ENCODE measurements at places on chromosomes 3 and 15. TPM values are rescaled to one million over a fixed set of nuclear protein-coding genes. Genes with fewer than 3 reads are reported as not detected.

- DNase-seq, result no peak
- peaks cover 52% of the 10 kb centered on the region for H3K36me3 ChIP-seq
- H3K27ac ChIP-seq, result no peak overlapping the region
- H3K27me3 ChIP-seq, result no peaks in the 10 kb centered on the region
- H3K4me1 ChIP-seq, result peaks cover 34% of the 10 kb centered on the region
These were observed 2.1 kb downstream of the GHRL start for GRCh38 chr3:10290481-10291176.

- H3K27ac ChIP-seq, result no peak overlapping the region
- DNase-seq, result no peak
- H3K4me1 ChIP-seq, result no peaks in the 10 kb centered on the region
- no peaks in the 10 kb centered on the region for H3K27me3 ChIP-seq
These were observed 252.1 kb upstream of the GRM7 start for GRCh38 chr3:6608843-6609242.

DNA sequence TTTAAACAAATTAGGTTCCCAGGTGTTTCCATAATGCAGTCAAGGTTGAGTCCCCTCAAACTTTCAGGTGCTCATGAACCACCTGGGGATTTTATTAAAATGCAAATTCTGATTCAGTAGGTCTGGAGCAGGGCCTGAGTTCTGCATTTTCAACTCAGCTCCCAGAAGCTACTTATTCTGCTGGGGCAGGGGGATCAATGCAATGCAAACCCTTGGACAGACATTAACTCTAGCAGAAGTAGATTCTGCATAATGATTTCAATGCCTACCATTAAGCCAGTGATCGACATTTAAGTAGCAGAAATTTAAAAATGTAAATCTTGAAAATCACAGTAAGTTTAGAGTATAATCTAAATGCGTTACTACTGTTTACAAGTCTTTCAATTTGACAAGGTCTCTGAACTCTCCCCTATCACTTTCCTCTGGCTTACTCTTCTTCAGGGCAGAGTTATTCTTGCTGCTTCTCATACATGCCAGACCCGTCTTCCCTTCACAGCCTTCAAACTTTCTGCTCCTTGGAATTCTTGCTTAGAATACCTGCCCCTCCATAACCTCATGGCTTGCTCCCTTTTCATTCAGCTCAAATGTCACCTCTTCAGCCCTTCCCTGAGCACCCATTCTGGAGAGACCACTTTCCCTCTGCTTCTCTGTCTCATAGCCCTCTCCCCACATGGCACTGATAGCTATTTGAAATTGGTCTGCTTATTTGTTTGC is 19.3 kb upstream of the DPPA4 start:
- H3K4me3 ChIP-seq, result no peak overlapping the region
- DNase-seq, result no peak
- H3K4me1 ChIP-seq, result no peaks in the 10 kb centered on the region
- no peaks in the 10 kb centered on the region for H3K27me3 ChIP-seq
- H3K36me3 ChIP-seq, result no peaks in the 10 kb centered on the region

DNA sequence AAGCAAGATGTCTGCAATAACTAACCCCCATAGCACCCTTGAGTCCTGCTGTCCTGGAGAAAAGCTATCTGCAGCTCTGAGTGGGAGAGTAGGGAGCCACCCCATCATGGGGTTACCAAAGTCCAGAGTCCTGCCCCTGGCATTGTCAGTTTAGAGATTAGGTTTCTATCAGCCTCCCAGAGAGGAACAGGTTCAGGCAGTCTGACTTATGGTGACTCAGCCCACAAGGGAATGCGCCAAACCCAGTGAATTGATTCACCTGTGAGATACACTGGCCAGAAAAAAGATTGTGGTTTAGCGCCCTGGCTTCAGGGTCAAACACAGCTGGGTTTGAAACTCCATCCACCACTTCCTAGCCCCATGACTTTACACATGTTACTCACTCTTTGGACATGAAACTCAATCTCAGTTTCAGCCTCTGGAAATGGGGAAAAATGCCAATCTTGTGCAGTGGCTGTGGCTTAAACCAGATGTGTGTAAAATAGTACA is 263.6 kb upstream of the HES1 start:
- no peak for DNase-seq
- H3K27ac ChIP-seq, result no peak overlapping the region
- no peak overlapping the region for H3K4me3 ChIP-seq
- peaks cover 39% of the 10 kb centered on the region for H3K27me3 ChIP-seq
- no peaks in the 10 kb centered on the region for H3K36me3 ChIP-seq

DNA sequence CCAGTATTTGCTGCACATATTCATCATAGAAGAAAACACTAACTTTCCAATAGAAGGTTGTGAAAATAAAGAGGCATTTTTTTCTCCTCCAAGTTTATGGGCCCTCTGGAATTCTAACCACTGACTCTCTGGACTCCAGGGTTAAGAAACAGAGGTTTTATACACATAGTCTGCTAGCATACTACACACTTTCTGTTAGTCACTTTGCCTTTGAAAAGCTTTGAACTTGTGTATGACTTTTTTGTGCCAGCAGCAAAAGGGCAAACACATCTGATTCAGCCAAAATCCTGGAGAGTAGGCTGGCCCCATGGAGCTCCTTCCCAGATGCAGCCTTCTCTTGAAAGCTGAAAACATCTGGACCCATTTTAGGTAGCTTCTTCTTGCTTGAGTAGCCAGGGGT is 6.2 kb downstream of the ZIC4 start:
- no peak overlapping the region for H3K27ac ChIP-seq
- no peaks in the 10 kb centered on the region for H3K36me3 ChIP-seq
- H3K4me3 ChIP-seq, result no peak overlapping the region
- no peak for DNase-seq

DNA sequence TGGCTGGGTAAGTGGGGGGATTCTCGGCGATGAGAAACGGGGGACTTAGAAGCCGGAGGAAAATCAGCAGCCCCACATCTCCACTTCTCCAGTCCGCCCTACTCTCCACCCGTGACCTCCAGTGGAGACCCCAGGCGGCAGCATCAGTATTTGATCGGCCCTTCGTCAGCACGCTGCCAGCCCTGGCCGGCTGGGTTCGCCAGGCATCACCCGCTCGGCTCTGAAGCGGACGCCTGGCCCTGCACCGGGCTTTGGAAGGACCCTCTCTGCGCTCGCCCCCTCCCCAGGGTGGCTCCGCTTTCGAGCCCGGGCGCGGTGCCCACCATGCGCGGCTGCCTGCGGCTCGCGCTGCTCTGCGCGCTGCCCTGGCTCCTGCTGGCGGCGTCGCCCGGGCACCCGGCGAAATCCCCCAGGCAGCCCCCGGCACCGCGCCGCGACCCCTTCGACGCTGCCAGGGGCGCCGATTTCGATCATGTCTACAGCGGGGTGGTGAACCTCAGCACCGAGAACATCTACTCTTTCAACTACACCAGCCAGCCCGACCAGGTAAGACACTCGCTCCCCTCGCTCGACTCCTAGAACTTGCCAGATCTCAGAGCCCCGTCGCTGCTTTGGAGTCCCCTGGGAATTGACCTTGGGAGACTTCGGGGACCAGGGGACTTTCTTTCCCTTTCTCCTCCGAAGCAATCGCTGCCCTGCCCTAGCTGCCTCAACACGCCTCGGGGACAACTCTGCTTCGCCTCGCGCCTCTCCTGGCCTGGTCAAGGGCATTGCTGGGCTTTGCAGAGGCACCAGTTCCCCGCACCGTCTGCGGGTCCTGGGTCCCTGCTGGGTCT is 561 bp downstream of the SIDT1 start:
- H3K4me1 ChIP-seq, result peaks cover 55% of the 10 kb centered on the region
- DNase-seq, result peak; percentile 34
- peak overlapping the region; percentile 100 for H3K4me3 ChIP-seq
- H3K36me3 ChIP-seq, result peaks cover 9% of the 10 kb centered on the region

DNA sequence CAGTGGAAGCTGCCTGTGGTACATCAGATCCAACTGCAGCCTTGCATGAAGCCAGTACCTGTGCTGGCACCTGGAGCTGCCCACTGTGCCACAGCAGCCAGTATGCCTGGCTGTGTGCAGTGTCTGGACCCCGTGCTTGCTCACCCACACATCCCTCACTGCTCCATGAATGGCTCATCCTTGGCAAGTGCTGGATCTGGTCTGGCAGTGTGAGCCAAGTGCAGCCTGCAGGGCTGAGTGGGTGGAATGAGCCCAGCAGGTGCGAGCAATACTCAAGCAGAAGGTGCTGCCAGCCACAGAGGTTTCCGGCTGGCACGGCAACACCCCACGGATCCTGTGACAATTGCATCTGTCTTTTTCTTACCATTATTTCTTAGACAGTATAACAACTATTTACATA is 488.2 kb upstream of the ROBO2 start:
- DNase-seq, result no peak
- H3K36me3 ChIP-seq, result no peaks in the 10 kb centered on the region
- no peak overlapping the region for H3K4me3 ChIP-seq
- H3K4me1 ChIP-seq, result no peaks in the 10 kb centered on the region
- no peaks in the 10 kb centered on the region for H3K27me3 ChIP-seq

DNA sequence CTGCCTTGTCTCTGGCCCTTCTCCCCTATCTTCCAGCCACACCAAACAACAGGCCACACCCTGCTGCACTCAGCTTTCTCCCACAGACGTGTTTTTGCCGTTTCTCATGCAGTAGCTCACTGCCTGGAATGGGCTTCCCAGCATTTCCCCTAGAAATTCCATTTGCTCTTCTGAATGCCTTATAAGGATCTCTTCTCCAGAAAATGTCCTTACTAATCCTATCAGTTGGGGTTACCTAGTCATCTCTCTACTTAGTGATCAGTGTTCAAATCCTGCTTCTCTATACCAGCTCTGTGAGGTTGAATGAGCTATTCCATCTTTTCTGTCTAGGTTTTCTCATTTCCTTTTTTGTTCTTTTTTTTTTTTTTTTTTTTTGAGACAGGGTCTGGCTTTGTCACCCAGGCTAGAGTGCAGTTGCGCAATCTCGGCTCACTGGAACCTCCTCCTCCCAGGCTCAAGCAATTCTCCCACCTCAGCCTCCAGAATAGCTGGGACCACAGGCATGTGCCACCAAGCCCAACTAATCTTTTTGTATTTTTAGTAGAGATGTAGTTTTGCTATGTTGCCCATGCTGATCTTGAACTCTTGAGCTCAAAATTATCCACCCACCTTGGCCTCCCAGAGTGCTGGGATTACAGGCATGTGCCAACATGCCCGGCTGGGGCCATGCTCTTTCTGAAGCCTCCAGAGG is 98.2 kb upstream of the CHD2 start:
- H3K27me3 ChIP-seq, result no peaks in the 10 kb centered on the region
- H3K27ac ChIP-seq, result peak overlapping the region; percentile 46
- H3K4me1 ChIP-seq, result peaks cover 42% of the 10 kb centered on the region
- no peak for DNase-seq
- no peak overlapping the region for H3K4me3 ChIP-seq
- H3K36me3 ChIP-seq, result no peaks in the 10 kb centered on the region

Gene HYAL1
- total RNA-seq, result 0.36 TPM

Gene RBP2
- not detected for total RNA-seq

Gene FBN1
- total RNA-seq, result 0.61 TPM

Gene PDZRN3
- not detected for total RNA-seq

Gene BCL2A1
- 91.8 TPM for total RNA-seq

Gene RLBP1
- total RNA-seq, result not detected

Gene UROC1
- not detected for total RNA-seq

Gene GTPBP8
- total RNA-seq, result 22.6 TPM

Gene RTP3
- total RNA-seq, result not detected

Gene CALML4
- total RNA-seq, result 13.1 TPM

Gene ROPN1
- not detected for total RNA-seq

Gene TAGLN3
- total RNA-seq, result 1.1 TPM

Gene TMEM202
- not detected for total RNA-seq

Data from activated T-helper 1 cell treated with anti-CD3 and anti-CD28 coated beads, Interleukin-12 subunit alpha, Interleukin-12 subunit beta, Interleukin-2, Interleukin-4 antibody, amounts not matched to agents 30 ng/mL and 10 ng/mL and 1 ng/mL, durations not matched to agents 14 hours and 24 hours and 36 hours (primary cell).